ENCODE measurements at places on chromosomes 11 and 22.

GRCh38 chr11:12950670-12951069 is 58.4 kb upstream of the RASSF10 start:
- DNase-seq: no peak

DNA sequence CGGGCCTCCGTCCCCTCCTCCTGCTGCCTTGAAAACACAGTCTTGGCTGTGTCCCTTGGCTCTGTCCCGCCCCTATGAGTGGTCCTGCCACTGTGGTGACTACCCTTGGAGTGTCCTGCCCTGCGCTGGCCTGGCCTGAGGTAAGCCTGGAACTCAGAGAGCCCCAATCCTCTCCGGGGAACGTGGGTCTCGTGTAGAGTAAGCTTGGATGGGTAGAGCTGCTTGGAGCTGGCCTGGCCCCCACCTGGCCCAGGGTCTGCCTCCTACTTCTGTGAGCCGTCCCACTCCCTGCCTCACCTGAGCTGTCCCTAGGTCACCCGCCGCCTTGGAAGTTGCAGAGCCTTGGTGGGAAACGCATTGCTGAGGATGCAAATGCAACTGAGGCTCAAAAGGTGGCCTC is 347.1 kb downstream of the CTTN start:
- no peak for DNase-seq

DNA sequence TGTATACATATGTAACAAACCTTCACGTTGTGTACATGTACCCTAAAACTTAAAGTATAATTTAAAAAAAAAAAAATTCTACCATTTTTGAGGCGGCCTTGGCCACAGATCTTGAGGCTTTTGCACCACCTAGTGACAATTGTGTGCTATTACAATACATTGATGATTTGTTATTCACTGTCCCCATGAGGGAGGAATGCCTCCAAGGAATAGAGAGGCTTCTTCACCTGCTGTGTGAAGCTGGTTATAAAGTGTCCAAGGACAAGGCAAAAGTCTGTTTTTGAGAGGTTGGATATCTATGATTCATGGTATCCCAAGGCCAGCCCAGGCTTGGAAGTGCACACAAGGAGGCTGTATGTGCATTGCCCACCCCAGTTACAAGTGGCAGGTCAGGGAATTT is 30.7 kb downstream of the SLC22A25 start:
- no peak for DNase-seq

- no peak for DNase-seq
Observed at GRCh38 chr22:41339823-41340222, 38.5 kb downstream of the ZC3H7B start.

DNA sequence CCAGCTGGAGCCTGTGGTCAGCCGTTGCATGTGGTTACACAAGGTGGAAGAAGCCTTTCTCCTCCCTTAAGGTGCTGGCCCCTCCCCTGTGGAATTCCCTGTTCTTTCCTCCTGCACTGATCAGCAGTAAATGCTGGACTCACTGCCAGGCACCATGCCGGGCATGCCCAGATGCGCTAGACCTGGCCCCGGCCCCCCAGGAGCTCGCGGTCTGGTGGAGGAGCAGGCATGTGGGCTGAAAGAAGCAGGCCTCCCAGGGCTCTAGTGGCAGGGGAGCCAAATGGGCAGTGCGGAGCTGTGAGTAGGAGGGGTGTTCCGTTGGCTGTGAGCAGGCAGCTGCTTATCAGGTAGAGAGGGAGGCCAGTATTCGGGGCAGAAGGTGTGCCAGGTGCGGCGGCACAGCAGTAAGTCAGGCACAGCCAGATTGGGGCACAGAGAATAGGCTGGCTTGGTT is 10.2 kb downstream of the DGKZ start:
- DNase-seq: no peak

DNA sequence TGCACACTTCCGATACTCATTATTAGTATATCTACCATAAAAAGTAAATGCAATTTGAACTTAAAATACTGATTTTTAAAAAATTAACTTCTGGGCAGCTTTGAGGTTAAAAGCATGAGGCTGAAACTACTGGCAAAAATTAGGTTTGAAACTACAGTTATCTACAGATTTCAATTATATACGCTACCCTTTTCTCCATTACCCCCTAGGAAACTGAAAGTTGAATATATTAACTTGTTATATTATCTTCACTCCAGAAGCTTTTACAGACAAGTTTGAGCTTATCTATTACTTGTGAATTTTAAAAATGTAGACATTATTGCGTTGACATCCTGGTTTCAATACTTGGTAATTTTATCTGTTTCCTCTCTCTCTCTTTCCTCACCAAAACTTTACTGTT is 96.7 kb upstream of the DDI1 start:
- DNase-seq: no peak

GRCh38 chr11:27605422-27605821 is 94.8 kb downstream of the BDNF start:
- DNase-seq: no peak

- DNase-seq: no peak
Observed at GRCh38 chr11:67371189-67371910, 2.0 kb downstream of the CLCF1 start.

- peak; percentile 72 for DNase-seq
Observed at GRCh38 chr11:68041617-68042218, 2.9 kb downstream of the TCIRG1 start.

- peak; percentile 72 for DNase-seq
Observed at GRCh38 chr11:2449548-2450320, 4.9 kb downstream of the KCNQ1 start.

DNA sequence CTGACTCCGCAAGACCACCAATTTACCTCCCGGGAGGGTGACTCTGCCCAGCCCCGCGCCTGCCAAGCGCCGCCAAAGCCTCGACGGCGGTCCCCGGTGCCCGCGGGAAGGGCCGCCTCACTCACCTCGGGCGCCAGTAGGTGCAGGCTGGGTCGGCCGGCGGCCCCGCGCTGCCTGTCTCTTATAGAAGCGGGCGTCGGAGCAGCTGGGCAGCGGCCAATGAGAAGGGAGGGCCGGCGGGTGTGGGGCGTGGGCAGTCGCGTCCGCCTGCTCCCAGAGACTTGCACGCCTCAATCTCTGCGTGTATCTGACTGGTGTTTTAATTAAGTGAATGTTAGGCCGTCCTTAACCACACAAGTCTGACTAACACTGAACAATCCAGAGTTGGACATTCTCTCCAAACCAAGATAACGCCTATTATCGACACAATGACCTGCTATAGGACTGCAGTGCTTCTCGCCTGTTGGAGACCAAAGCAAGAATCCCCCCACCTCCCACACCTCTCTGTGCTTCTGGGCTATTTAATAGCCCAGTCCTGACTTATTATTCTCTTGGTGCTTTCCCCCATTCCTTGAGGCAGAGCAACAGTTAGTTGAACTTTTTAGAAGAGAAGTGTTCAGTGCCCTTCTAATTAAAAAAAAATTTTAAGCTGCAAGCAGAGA is at the start of gene TPH1:
Gene TPH1, minus strand, starts transcription at position 154 of the 662 bp plus-strand sequence. CDS start 5,507 bp downstream, outside the sequence.
- DNase-seq: no peak

DNA sequence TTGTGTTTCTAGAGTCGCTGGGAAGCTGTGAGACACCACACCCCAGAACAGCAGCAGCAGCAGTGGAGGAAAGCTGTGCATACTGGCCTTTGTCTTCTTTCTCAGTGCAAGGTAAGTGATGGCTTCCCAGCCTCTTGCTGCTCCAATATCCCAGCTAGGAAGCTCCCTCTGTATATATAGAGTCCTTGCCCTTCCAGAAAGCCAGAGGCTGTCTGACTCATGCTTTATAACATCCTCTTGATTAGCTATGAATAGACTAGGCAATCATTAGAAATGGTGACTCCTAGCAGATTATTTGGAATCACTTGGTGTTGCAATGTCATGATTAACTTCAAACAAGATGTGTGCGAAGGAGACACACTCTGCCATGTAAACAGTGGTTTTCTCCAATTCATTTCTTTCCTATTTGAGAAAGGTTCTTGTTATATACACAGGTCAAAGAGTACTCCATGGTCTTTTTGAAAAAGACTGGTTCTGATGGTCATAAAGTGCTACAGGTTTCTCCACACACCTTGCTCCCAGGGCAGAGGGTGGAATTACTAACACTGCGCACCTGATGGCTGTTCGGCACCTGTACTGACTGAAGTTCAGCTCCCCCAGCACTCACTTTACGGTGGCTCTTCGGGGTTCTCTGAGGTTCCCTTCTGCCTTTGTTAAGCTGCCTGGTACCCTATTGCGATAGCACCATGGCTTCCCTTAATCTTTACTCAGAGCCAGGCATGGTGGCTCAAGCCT is at the start of gene MMP1:
Gene MMP1, minus strand, starts transcription at position 149 of the 735 bp plus-strand sequence. Its CDS starts 68 bp downstream, at position 81.
- no peak for DNase-seq

- DNase-seq: no peak
Observed at GRCh38 chr11:62665599-62666258, 617 bp downstream of the CSKMT start.

- no peak for DNase-seq
Observed at GRCh38 chr11:15157606-15158137, 42.9 kb downstream of the INSC start.

DNA sequence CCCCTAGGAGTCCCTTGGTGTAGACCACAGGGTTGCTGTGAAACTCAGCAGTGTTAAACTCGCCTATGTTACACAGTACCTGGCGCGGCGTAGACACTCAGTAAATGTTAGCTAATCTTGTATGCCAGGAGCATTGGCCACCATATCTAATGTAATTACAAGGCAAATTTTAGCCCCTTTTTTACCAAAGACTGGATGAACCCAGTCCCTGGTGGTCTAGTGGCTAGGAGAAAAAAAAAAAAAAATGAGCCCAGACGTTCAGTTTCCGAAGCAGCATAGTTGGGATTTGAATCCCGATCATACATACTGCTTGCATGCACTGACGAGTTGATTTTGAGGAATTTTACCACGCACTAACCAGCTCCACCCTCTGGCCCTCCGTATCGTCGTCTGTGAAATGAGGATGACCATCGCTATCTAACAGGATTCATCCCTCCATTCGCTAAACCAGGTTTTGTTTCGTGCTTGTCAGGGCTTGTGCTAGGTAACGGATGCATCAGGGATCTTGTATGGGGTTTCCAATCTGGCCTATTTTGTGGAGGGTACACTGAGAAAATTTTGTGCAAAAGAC is 688 bp downstream of the PTS start:
- DNase-seq: no peak

DNA sequence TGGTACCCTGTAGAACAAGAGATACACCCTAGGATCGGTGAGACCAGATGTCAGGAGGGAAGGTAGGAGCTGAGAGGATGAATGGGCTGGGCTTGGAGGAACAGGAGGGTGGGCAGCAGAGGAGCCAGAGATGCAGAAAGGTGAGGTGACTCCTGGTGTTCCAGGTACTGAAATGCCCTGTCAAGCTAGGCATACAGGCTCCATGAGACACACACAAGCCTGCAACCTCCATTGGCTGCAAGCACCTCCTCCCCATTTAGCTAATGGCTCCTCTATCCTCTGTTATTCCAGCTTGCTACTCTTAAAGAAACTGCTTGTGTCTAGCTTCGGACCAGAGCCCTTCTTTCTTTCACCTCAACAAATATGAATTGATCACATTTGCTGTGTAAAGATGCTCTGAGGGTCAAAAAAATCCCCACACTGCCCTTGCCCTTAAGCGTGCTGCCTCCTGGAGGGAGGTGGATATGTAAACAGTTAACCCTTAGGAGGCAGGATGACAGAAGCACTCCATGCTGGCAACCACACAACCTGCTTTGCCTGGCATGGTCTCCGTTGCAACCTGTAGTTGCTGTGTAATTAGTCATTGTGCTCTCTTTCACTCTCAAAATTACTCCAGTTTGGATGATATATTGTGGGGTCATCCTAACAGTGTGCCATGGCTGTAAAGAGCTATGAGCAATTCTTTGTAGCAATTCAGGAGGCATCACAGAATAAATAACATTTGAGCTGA is 156.0 kb downstream of the PKNOX2 start:
- DNase-seq: no peak

DNA sequence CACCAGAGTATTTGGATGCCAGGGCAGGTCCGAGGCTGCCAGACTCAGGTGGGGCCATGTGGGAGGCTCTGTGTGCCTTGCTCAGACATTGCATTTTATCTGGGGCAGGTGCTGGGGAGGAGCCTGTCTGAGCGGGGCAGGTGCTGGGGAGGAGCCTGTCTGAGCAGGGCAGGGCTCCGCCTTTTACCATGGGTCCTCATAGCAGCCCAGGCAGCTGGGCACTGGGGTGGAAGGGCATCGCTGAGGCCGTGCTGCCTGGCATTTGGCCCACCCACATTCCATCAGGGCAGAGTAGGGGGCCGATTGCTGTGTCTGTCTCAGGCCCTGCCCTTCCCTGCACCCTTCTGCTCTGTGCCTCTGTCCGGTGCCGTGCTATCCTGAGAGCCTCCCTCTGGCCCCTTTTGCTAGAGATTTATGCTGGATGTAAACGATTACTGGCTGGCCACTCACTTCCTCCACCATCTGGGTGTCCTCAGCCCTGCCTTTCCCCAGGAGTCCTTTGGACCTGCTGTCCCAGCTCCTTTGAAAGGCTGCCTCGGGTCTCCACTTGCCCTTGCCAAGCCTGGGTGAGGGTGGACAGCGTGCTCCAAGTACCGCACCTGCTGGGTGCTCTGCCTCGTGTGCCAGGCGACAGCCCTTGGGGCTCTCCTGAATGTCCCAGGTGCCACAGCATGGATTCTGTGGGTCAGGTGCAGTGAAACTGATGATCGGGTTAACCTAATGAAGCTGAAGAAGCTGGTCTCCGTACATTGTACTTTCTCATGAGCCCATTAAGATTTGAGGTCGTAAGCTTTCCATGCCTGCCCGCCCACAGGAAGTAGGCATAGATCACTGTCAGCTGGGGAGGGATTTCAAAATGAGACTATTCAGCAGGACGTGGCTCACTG is 281.6 kb downstream of the TBC1D22A start:
- DNase-seq: peak; percentile 90

DNA sequence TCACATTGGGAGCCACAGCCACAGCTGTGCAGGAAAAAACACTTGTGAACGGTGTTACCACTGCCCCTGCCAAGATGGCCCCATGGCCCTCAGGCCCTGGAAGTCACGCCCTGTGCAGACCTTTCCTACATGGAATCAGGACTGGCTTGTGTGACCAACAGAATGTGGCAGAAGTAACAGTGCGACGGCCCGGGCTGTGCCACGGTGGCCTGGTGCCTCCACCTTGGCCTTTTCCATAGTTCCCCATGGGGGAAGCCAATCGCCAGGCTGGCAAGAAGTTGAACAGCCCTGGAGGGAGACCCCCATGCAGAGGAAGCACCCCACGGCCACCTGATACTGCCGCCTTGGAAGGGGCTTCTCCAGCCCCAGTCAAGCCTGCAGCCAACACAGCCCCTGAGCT is 48.0 kb downstream of the DHCR7 start:
- no peak for DNase-seq

DNA sequence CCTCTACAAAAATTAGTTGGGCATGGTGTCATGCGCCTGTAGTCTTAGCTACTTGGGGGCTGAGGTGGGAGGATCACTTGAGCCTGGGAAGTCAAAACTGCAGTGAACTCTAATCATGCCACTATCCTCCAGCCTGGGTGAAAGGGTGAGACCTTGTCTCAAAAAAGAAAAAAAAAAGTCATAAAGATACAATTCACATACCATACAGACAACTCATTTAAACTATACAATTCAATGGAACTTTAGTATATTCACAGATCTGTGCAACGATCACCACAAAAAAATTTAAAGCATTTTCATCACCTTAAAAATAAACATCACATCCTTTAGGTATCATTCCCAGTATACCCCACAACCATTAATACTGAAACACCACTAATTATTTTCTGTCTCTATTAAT is 201.2 kb downstream of the PGR start:
- DNase-seq: no peak

- no peak for DNase-seq
Observed at GRCh38 chr11:19284881-19285280, 44.1 kb upstream of the E2F8 start.

- DNase-seq: no peak
Observed at GRCh38 chr11:114233755-114234154, 62.4 kb upstream of the NNMT start.

GRCh38 chr11:20584093-20584774 is 15.2 kb upstream of the SLC6A5 start:
- no peak for DNase-seq

Measured in chondrocyte (in vitro differentiated cells).